ENCODE measurements at places on chromosomes 13 and 19.

DNA sequence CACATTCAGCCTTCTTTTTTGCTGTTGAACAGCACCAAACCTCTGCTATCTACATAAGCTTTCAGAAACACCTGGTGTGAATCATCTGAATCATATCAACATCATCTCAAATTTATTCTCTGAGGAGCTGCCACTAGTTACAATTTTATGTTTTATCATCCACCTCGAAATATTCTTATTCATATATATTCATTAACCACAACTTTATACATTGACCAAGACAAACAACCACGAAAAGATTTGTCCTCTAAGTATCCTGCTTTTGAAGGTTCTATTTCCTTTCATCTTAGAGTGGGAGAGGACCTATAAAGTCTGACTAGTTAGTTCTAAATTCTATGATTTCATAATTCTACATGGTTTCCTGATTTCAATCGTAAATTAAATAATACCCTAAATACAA is 18.9 kb downstream of the ESD start:
- no peak for DNase-seq

- DNase-seq = no peak
Observed at GRCh38 chr19:2038284-2039088, 12.6 kb downstream of the MKNK2 start.

- DNase-seq = no peak
Observed at GRCh38 chr13:59946944-59947343, 216.8 kb downstream of the DIAPH3 start.

DNA sequence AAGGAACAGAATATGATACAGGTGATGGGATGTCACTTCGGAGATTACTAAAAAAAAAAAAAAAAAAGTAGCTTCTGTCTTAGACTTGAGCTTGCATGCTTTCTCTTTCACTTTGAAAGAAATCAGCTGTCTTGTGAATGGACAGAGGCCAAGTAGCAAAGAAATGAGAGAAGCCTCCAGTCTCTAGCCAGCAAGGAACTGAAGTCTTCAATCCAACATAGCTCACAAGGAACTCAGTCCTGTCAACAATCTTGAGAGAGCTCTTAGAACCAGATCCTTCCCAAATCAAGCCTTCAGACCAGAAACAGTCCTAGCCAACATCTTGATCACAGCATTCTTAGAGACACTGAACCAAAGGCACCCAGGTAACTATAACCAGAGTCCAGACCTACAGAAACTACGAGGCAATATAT is 7.7 kb downstream of the N4BP2L2 start:
- no peak for DNase-seq

GRCh38 chr19:6587093-6587820 is 3.7 kb downstream of the CD70 start:
- no peak for DNase-seq

DNA sequence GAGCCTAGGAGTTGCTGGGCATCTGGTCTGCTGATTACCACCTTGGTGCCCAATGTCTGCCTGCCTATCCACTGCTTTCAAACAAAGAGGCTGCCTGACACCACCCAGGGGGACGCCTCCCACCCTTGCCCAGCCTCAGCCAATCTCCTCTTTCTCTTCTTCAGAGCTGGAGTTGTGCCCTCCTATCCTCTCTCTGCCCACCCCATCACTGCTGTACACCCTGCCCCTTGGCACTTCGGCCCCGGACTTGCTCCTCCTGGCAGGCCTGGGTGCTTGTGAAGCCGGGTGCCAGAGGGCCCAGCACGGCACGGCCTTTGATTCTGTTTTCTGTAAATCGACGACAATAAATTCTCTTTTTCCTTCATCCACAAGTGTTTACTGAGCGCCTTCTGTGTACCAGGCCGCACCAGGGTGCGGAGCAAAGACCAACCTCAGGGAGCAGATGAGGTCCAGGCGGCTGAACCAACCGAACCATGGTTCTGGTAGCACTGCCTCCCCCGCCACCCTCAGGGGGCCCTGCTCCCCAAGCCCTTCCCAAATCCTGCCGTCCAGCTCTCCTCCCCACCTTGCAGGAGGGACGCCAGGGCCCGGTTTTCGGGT is 5.0 kb downstream of the RNF225 start:
- DNase-seq = no peak

DNA sequence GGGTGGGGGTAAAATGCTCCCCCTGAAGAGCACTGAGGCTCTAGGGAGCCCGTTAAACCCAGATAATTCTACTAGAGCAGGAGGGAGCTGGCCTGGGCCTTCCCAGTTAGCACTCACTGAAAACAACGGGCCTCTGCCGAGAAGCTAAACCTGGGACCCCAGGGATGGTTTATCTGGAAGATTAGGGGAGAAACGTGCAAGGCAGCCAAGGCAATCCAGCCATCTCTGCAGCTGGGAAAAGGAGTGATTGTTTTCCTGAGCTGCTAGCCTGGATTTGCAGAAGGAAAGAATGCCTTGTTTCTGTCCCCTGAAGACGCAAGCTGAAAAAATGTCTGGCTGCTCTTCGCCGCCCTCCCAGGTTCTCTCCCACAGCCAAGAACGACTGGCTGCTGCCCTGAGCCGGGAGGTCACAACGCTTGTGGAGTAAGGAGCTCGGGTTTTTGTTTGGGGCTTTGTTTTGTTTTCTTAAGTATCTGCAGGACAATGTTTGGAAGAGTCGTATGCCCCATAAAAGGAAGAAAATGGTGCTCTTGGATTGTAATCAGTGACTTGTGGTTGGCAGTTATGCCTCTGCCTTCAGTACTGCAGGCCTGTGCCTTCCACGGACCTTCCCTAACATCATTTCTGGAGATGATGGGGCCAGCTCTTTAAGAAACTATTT is 31.5 kb downstream of the COL4A2 start:
- DNase-seq = no peak

GRCh38 chr19:41917676-41918075 is 10.6 kb downstream of the ERFL start:
- DNase-seq = no peak

DNA sequence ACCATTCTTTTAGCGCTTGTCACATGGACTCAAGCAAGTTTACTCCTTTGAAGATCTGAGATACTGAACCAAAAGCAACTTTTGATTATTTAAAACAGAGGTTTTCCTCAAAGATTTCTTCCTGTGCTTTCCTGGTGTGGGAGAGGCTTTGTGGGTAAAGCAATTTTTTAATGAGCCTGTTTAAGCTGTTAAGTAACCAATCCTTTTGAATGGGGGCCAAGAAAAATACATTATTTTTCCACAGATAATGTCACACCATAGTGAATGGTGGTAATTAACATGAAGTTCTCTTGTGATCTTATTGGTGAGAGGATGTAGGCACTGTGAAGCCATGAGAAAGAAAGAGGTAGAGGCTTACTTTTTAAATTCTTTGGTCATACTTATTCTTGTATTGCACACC is 55.8 kb upstream of the OBI1 start:
- DNase-seq = no peak

- DNase-seq = no peak
Observed at GRCh38 chr13:97327086-97327485, 105.0 kb downstream of the MBNL2 start.
